ENCODE measurements at places on chromosomes 6 and 20. TPM values are rescaled to one million over a fixed set of nuclear protein-coding genes. Genes with fewer than 3 reads are reported as not detected.

GTSF1L gene
- polyA plus RNA-seq, result not detected

ADNP gene
- polyA plus RNA-seq, result 59.8 TPM

LIN28B gene
- polyA plus RNA-seq, result 0.29 TPM

DHX35 gene
- 11.1 TPM for polyA plus RNA-seq

SYCP2 gene
- polyA plus RNA-seq, result 2.1 TPM

FBXO5 gene
- polyA plus RNA-seq, result 17.6 TPM

RBM24 gene
- polyA plus RNA-seq, result 192 TPM

GJA1 gene
- 62.9 TPM for polyA plus RNA-seq

CTCFL gene
- 0.08 TPM for polyA plus RNA-seq

GDAP1L1 gene
- not detected for polyA plus RNA-seq

MUC22 gene
- polyA plus RNA-seq, result not detected

ERVFRD-1 gene
- polyA plus RNA-seq, result not detected

EPPIN gene
- not detected for polyA plus RNA-seq

FLRT3 gene
- polyA plus RNA-seq, result 11.8 TPM

BPIFB2 gene
- not detected for polyA plus RNA-seq

C6orf118 gene
- polyA plus RNA-seq, result 1.5 TPM

PRSS35 gene
- polyA plus RNA-seq, result 25.6 TPM

NR2E1 gene
- not detected for polyA plus RNA-seq

SNAP91 gene
- polyA plus RNA-seq, result 0.94 TPM

KCNQ5 gene
- 0.36 TPM for polyA plus RNA-seq
